ENCODE measurements at places on chromosomes 13 and 19. TPM values are rescaled to one million over a fixed set of nuclear protein-coding genes. Genes with fewer than 3 reads are reported as not detected.

The EXOC3L2 gene
- total RNA-seq = 0.44 TPM

The VSTM1 gene
- total RNA-seq = not detected

The FAM83E gene
- total RNA-seq = 3.3 TPM

The DHX34 gene
- 20.6 TPM for total RNA-seq

DNA sequence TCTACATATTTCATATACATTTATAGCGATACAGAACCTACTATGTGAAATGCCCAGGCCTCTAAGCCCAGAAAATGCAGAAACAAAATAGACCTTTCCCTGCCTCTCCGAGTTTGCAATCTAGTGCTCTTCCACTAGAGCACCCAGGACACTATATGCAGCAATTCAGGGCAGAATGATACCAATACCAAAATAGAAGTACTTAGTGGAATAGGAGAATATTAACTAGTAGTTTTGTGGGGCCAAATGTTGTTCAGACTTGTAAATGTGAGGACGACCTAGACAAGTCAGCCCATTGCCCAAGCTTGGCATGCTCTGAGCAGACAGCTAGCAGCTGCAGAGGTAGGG, 35.8 kb upstream of the FLT1 start:
- no peak for DNase-seq
- no peaks in the 10 kb centered on the region for H3K4me1 ChIP-seq
- H3K27me3 ChIP-seq = peaks cover 9% of the 10 kb centered on the region
- H3K27ac ChIP-seq = no peak overlapping the region

DNA sequence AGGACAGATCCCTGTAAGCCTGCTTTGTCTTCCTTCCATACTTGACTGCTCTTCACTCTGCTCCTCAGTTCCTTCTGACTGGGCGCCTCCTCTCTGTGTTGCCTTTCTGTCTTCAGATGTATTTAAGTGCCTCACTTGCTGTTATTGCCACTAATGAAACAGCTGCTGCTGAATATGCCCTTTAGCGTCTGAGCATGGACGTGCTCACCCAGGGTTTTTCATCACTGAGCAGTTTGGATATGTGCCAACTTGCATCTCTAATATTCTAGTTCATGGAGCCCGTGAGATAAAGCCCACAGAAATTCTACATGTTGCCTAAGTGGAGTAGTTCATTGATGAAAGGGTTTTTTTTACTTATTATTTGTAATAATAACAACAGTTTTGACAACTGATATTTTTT, 198.2 kb downstream of the MYO16 start:
- H3K4me1 ChIP-seq = no peaks in the 10 kb centered on the region
- H3K4me3 ChIP-seq = no peak overlapping the region
- H3K36me3 ChIP-seq = no peaks in the 10 kb centered on the region
- H3K27me3 ChIP-seq = no peaks in the 10 kb centered on the region
- DNase-seq = no peak

- H3K4me1 ChIP-seq = no peaks in the 10 kb centered on the region
- no peaks in the 10 kb centered on the region for H3K36me3 ChIP-seq
- no peak for DNase-seq
- no peaks in the 10 kb centered on the region for H3K27me3 ChIP-seq
- no peak overlapping the region for H3K27ac ChIP-seq
Observed at GRCh38 chr13:109200556-109200955, 571.1 kb downstream of the MYO16 start.

DNA sequence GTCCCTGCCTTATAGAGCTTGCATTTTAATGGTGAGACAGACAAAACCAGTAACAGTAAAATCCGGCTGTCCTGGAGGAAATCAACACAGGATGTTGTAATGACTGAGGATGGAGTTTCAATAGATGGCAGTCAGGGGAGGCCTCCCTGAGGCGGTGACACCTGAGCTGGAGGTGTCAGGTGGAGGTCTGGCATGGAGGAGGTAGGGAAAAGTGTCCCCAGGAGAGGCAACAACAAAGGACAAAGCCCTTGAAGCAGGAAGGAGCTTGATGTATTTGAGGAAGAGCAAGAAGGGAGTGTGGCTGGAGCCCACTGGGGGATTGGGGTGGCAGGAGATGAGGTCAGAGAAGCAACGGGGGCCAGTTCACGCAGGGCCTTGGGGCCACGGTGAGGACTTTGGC, 7.8 kb downstream of the GRIN2D start:
- H3K4me3 ChIP-seq = no peak overlapping the region
- no peak overlapping the region for H3K27ac ChIP-seq
- H3K36me3 ChIP-seq = no peaks in the 10 kb centered on the region
- no peak for DNase-seq

DNA sequence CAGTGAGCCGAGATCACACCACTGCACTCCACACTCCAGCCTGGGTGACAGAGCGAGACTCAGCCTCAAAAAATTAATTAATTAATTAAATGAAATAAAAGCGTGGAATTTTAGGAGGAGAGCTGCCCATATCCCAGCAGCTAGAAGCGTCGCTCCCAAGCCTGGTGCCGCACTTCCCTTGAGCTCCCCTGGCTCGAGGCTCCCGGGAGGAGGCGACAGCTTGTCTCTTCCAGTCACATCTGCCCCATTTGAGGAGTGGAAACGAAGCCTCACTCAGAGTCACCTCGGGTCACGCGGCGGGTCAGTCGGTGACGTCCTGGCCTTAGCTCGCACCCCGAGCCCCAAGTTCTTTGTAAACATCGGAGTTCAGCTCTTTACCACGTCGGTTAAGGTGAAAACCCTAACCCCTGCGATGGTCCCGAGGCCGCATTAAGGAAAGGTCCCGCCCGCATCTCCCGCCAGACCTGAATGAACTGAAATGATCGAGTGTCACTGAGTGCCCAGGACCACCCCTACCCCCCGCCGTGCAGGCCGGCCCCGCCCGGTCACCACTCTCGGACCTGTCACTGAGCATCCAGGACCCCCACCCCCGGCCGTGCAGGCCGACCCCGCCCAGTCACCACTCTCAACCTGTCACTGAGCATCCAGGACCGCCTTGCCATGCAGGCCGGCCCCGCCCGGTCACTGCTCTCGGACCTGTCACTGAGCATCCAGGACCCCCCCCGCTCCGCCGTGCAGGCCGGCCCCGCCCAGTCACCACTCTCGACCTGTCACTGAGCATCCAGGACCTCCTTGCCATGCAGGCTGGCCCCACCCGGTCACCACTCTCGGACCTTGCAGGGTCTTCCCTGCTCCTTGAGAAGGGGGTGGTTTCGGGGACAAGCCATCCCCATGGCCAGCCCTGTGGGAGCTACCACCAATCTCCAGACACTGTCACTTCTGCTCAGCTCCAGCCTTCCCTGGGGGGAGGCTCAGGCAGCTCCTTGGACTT, 176.9 kb downstream of the KDM4B start:
- H3K27me3 ChIP-seq = no peaks in the 10 kb centered on the region
- no peak for DNase-seq
- H3K27ac ChIP-seq = no peak overlapping the region
- no peaks in the 10 kb centered on the region for H3K4me1 ChIP-seq
- H3K4me3 ChIP-seq = no peak overlapping the region

DNA sequence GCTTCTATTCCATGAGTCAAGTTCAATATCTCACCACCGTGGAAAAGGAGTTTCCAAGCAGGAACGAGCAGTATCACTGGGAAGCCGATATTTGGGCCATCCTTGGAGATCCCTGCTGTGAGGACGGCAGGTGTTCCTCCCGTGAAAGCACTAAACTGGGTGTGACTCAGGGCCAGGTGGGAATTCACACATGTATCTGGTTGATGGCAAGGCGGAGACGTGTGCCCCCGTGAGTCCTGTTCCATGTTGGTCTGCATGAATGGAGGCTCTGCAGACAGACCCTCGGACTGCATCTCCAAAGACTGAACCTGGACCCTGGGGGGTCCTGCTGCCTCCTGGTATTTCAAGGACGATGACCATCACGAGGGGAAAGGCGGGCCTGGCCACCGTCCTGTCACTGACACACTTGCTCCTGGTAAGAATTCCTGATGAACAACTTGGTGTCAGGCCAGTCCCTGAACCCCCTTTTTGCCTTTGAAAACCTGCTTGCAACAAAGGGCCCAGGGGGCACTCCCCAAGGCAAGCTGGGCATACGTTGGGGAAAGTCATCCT, 22.8 kb upstream of the GAS6 start:
- no peak overlapping the region for H3K27ac ChIP-seq
- no peaks in the 10 kb centered on the region for H3K27me3 ChIP-seq
- DNase-seq = no peak
- no peaks in the 10 kb centered on the region for H3K36me3 ChIP-seq
- H3K4me3 ChIP-seq = no peak overlapping the region
